ENCODE measurements at places on chromosomes 13 and 19.

DNA sequence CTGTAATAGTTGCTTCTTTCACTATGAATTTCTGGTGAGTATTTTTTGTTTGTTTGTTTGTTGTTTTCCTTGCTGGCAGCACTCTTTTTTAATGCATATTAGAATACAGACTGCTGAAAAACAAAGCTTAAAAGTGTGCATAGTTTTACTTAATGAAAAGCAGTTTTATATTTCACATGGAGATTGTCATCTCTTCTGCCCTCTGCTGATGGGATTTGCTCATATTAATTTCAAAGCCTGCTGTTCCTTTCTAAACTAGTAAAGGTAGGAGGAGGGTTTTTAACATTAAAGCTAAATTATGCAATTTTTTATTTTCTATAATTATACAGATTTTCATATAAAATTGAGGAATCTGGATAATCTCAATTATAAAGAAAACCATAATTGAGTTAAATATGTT lies 692.6 kb upstream of the SLITRK1 start:
- no peak for DNase-seq

- DNase-seq: peak; percentile 56
These were observed 9.3 kb upstream of the RANBP3 start for GRCh38 chr19:5987077-5987818.

GRCh38 chr19:41398050-41398418 lies 416 bp downstream of the BCKDHA start:
- DNase-seq: no peak

DNA sequence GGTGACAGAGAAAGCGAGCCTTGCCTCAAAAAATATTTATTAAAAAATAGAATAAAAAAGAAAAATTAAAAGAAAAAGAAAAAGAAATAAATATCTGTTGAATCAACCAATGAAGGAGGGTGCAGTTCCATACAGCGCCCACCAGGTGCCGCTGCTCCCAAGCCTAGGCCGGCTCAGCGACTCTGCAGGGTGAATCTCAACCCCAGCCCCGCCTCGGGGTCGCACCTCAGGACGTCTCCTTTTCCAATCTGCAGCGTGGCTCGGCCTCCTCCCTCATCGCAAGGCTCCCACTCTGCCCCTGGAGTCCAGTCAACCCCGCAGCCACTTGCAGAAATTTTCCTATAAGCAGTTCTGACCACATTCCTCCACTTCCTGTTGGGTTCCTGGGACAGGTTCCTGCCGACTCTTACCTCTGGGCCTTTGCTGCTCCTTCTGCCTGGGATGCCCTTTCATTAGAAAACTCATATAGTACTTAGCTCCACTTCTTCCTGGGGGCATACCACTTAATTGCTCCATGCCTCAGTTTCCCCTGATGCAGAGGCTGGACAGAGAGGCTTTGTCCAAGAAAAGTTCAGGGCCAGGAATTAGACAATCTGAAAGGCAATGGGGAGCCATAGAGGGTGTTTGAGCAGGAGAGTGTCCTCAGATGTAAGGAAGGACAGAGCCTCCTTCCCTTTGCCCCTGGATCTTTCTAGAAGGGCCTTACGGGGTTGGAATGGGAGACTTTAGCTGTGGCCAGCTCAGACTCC lies 24.3 kb downstream of the NFILZ start:
- peak; percentile 50 for DNase-seq

- DNase-seq: no peak
These were observed 19.1 kb downstream of the ZNF264 start for GRCh38 chr19:57210381-57210780.

GRCh38 chr13:72221276-72221962 lies 354.4 kb upstream of the DACH1 start:
- DNase-seq: no peak

DNA sequence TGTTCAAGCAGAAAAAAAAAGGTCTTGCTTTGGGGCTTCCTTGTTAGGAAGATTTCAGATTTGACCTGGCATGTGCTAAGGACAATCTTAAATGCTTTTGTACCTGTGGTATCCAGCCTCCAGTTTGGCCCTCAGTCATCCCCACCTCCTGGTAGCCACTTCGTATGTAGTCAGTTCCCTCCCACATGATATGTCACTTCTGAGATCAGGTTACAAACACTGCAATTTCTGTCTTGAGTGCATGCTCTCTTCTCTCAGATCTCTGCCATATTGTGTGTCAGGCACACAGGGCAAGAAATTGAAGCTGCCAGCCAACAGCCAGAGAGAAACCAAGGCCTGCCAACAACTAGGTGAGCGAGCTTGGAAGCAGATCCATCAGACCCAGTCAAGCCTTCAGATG lies 60.3 kb upstream of the STARD13 start:
- no peak for DNase-seq

- peak; percentile 16 for DNase-seq
These were observed 297.1 kb downstream of the COG6 start for GRCh38 chr13:39952249-39953233.

- DNase-seq: no peak
These were observed 468.0 kb downstream of the TSHZ3 start for GRCh38 chr19:30881281-30881680.

GRCh38 chr19:49684983-49685553 lies 4.3 kb upstream of the ADM5 start:
- no peak for DNase-seq

GRCh38 chr13:37097076-37097475 lies 8.4 kb downstream of the CSNK1A1L start:
- no peak for DNase-seq

- DNase-seq: peak; percentile 31
These were observed 76.9 kb downstream of the GADD45B start for GRCh38 chr19:2552859-2553258.

DNA sequence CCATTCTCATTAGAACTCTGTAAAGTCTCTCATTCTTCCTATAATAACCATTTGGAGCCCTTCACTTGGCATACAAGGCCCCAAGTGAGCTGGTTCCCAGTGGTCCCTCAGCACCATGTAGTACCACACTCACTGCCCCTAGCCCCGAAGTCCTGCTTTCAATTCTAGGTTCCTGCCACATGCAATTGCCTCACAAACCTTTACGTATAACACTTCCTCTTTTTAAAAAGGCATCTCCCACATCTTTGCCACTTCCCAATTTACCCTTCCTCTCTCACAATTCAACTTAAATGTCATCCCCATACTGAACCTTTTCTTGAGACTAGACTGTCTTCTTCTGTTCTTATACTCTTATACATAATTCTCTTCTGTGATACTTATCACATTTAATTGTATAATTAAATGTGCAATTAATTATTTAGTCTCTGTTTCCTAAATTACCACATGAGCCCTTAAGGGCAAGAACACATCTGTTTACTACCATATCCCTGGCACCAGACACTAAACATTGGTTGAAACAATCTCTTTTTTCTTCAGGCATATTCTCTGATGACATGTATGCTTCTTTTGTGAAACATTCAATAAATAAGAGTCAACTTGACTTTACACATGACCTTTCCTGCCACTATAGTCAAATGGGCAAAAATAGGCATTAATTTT lies 304.0 kb downstream of the SPRY2 start:
- no peak for DNase-seq

DNA sequence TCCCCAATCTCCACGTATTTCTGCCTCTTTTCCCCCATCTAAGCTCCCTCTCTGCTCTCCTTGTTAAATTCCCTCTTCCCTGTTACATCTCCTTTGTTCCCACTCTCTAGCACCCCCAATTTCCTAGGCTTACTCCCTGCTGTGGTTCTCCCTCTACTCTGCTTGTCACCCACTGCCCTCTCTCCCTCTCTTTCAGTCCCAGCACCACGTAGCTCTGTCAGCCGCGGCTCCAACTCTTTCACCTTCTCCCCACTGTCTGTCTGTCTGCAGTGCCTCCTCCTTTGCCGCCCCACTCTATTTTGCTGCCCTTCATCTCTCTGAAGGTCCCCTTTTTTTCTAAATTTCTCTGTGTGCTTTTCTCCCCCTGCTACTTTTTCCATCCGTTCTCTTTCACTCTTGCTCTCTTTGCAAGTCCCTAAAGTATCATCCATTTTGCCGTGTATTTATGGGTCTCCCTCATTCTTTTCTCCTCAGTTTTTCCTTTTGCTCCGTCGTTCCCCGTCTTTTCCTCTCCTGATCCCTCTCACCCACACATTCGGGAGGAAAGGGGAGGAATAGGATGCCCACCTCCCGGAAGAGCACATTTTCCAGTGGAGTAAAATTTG lies 937 bp downstream of the ZNF841 start:
- no peak for DNase-seq

DNA sequence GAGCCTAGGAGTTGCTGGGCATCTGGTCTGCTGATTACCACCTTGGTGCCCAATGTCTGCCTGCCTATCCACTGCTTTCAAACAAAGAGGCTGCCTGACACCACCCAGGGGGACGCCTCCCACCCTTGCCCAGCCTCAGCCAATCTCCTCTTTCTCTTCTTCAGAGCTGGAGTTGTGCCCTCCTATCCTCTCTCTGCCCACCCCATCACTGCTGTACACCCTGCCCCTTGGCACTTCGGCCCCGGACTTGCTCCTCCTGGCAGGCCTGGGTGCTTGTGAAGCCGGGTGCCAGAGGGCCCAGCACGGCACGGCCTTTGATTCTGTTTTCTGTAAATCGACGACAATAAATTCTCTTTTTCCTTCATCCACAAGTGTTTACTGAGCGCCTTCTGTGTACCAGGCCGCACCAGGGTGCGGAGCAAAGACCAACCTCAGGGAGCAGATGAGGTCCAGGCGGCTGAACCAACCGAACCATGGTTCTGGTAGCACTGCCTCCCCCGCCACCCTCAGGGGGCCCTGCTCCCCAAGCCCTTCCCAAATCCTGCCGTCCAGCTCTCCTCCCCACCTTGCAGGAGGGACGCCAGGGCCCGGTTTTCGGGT lies 5.0 kb downstream of the RNF225 start:
- no peak for DNase-seq

DNA sequence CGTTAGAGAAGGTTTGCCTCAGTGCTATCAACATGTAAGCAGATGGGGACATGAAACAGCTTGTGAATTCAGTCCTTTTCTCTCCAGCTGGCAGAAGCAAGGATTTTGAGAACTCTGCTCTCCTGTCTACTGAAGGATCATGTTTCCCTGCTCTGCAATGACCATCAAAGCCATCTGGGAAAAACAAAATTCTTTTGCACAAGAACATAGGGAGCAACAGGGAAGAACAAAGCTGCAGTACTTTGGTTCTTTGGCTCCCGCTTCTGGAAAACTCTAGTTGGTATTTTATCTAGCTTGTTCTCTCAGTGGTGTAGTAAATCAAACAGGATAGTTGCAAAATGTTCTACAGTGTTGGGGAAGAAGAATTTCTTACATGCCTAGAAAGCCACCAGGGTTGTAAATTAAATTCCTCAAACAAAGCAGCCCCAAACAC lies 270.4 kb downstream of the ENOX1 start:
- DNase-seq: no peak

GRCh38 chr13:46303742-46304385 lies 83.2 kb downstream of the RUBCNL start:
- DNase-seq: no peak

- no peak for DNase-seq
These were observed 16.5 kb downstream of the SLC5A5 start for GRCh38 chr19:17888260-17888659.

DNA sequence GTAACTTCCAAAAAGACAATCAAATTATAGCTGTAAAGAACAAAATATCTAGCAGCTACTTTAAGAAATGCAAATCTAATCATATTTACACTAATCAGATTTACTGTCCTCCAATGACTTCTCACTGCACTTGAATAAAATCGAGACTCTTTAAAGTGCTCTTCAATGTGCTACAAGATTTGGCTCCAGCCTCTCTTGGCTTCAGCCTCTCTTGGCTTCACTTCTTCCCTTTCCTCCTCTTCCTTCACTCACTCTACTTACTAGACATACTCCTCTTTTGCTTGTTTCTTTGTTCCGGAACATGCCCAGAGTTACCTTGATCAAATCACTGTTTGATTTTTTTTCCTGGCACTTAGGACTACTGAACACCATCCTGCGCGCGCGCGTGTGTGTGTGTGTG lies 495.4 kb downstream of the LMO7 start:
- DNase-seq: no peak

- no peak for DNase-seq
These were observed 23.3 kb upstream of the CCNP start for GRCh38 chr19:40249781-40250180.

GRCh38 chr13:56012644-56013043 lies 1128.1 kb upstream of the PRR20A start:
- DNase-seq: no peak

- DNase-seq: no peak
These were observed 953 bp downstream of the KCNN4 start for GRCh38 chr19:43779820-43780219.

GRCh38 chr19:11931513-11931912 lies 6.6 kb downstream of the ZNF700 start:
- DNase-seq: no peak

DNA sequence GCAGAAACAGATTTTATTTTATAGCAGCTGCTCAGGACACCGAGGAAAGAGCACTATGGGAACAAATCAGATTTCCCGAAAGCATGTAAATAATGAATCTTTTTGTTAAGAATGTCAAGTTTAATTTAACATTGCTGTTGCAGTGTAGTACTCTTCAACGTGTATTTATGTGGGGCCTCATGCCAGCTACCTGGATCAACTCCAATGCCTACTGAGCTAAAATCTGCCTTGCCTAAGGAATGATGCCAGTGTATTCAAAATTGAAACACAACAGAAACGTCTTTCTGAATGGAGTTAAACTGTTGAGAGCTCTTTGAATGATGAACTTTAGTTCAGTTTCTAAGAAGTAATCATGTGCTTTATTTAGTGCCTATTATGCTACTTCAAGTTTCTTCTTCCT lies 1379.8 kb upstream of the ATXN8OS start:
- no peak for DNase-seq

- no peak for DNase-seq
These were observed 12.6 kb downstream of the NCR1 start for GRCh38 chr19:54918499-54918898.

DNA sequence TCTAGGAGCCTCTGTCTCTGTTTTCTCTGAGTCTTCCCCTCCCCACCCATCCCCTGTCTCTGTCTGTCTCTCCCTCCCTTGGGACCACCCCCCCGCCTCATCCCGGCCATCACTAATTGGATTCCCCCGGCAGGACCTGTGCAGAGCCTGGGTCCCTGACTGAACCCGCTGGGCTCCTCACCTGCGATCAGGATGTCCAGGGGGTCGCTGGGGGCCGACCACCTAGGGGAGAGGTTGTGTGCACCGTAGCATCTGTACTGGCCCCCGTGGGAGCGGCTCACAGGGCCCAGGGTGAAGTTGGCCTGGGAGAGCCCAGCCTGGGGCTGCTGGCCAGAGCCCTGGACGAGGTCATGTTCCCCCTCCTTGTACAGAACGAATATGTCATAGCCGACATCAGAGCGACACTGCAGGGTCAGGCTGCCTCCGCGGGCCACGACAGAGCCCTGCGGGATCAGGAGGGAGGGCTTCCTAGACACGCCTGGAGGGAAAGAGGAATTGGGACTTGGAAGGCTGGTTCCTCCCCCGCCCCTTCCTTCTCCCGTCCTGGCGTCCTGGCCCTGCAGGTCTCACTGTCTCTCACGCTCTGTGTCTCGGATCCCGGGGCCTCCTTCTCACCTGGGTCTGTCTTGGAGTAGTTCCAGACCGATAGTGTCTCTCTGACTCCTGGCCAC lies 1.8 kb downstream of the LILRB5 start:
- DNase-seq: no peak

- DNase-seq: no peak
These were observed 654 bp downstream of the ZIC5 start for GRCh38 chr13:99970651-99971575.

GRCh38 chr19:42794765-42795164 lies 29.3 kb upstream of the PSG8 start:
- no peak for DNase-seq

All from stimulated activated naive CD4-positive, alpha-beta T cell (primary cell).